ENCODE measurements at places on chromosomes 2 and 18.

GRCh38 chr2:6526093-6526824 is 339.4 kb downstream of the CMPK2 start:
- no peak for DNase-seq

GRCh38 chr18:2916184-2916583 is 69.4 kb downstream of the EMILIN2 start:
- no peak for DNase-seq

GRCh38 chr2:105872142-105872728 is 127.5 kb downstream of the NCK2 start:
- DNase-seq: no peak

DNA sequence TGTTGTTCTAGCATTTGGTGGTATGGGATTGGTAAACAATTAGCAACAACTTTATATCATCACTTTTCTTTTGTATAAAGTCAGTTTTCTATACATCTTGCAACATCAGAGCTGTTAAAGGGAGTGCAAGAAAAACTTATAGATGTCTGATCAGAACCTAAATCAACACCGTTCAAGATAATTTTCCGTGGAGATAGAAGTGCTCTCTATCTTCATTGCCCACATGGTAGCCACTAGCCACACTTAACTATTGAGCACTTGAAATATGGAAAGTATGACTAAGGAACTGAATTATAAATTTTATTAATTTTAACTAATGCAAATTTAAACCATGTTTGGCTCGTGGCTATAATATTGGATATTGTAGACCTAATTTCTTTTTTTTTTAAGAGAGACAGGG is 5.2 kb downstream of the TTC27 start:
- no peak for DNase-seq

- DNase-seq: no peak
These were observed 41.3 kb downstream of the VPS54 start for GRCh38 chr2:63977904-63978303.

DNA sequence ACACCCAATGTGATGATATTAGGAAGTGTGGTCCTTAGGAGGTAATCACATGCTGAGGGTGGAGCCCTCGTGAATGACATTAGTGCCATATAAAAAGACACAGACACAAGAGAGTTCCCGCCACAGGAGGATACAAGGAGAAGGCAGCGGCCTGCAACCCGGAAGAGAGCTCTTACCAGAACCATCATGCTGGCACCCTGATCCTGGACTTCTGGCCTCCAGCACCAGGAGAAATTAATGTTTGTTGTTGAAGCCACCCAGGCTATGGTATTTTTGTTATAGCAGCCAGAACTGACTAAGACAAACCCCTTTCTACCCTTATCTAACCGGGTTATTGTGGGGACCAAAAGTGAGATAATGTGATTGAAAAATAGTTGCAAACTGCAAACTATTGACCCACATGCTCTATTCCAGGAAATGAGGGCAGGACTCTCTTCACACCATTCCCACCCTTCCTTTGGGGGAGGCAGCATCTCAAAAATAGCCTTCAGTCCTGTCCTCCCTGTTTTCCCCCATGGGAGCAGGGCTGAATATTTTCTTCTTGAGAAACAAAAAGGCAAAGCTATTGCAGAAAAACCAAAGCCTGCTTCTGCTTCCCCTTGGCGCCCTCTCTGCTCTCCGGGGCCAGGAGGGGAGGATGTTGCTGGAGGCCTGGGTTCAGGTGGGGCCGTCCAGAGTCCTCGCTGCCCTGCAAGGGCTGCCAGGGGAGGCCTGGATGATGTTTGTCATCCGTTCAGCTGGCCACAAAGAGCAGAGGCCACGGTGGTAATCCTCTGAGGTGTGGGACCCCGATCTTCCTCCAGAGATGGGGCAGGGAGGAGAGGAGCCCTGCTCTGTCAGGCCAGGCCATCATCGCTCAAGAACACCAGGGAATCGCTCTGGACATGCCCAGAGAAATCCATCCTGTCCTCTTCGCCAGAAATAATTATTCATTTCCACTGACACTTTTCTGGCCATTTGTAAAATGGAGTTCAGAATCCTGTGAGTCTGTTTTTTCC is 73.8 kb upstream of the HAAO start:
- DNase-seq: no peak

DNA sequence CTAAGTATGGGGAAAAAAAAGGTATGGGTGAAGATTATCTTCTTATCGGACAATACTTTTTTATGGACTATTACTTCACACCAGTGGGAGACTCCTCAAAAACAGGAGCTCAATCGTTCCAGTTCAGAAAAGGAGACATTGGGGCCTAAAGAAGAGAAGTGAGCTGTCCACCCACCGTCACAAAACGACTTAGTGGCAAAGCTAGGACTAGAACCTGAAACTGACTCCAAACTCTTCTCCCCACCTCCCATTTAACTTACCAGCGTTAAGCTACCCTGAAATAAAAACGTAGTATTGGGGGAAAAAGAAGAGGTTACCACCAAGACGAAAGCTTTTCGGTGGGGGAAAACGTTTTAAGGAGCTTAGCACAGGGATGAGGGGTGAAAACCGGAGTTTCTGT is 503 bp downstream of the GTF3C3 start:
- DNase-seq: no peak

GRCh38 chr2:174597345-174598047 is at the start of gene WIPF1:
Gene WIPF1, minus strand, starts transcription at chr2:174597804. Its CDS starts 12,231 bp downstream, at chr2:174585573.
- no peak for DNase-seq

DNA sequence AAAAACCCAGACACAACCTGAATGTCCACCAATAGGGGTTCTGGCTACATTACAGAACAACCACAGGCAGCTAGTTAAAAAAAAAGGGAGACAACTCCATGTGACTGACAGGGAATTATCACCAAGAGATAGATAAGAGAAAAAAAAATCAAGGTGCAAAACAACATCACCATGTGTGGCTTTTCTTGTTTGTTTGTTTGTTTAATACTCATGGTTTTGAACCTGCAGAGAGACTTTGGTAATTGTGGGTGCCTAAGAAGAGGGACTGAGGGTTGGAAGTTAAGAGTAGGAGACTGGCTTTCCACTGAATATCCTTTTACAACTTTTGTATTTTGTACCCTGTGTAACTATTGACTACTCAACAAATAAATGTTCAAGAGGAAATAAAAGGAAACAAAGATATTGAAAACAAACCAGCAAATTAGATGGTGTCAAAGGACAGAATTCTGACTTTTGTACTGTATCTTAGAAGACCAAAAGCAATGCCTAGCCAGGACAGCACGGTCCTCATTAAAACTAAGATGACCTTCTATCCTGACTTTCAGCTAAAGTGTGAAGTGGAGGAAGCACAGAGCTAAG is 22.5 kb upstream of the DNAJC27 start:
- DNase-seq: no peak

DNA sequence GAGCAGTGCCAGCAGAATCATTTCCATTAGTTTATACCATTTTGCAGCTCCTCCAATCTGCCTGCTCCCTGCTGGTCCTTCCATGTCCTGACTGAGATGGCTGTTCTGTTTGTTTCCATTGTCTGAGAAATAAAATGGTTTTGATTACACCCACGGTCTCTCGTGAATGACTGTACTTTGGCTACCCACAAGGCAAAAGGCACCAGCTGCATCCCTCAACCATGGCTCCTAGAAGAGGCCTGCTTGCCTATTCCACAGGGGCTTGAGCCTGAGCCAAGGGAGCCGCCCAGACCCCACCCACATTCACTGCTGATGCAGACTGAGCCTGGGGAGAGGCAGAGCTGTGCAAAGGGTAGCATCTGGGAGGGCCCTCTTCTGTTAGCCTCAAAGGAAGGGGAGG is 31.2 kb downstream of the MARCHF4 start:
- DNase-seq: no peak

GRCh38 chr18:54181856-54182602 is 42.4 kb downstream of the MBD2 start:
- no peak for DNase-seq

DNA sequence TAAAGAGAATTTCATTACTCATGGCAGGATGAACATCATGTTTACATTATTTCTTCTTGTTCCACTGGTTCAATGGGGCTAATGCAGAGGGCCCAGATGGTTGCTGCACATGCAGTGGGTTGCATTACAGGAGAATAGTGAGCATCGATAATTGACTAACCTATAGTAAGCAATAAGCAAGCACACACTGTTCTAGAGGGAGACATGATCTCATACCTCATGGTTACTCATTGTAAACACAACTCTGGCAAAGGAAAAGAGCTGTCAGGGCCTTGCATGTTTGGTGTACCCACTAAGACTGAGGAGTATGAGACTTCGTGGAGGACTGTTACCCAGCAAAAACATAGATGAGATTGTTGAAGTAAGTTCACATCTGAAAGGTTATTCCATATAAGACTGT is 885.6 kb upstream of the VRK2 start:
- no peak for DNase-seq

DNA sequence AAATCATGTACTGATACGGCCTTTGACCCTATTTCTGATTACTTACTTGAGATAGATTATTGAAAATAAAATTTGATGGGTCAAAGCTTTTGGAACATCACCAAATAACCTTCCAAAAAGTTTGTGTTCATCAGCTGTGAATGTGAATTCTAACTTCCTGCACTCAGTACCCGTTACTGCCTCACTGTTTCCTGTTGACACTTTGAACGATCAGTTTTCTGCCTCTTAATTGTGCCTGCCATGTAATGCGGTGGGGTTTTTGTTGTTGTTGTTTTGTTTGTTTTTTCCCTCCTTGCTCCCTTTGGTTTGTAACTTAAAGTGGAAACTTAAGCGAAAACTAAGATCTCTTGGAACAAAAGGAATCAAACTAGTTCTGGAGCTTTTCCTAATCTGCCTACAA is 18.9 kb downstream of the ATG16L1 start:
- no peak for DNase-seq

- DNase-seq: no peak
These were observed 76.1 kb upstream of the PMAIP1 start for GRCh38 chr18:59823596-59824195.

GRCh38 chr18:9741793-9742523 is 33.9 kb downstream of the RAB31 start:
- no peak for DNase-seq

GRCh38 chr2:98695255-98695654 is 35.7 kb downstream of the MGAT4A start:
- no peak for DNase-seq

DNA sequence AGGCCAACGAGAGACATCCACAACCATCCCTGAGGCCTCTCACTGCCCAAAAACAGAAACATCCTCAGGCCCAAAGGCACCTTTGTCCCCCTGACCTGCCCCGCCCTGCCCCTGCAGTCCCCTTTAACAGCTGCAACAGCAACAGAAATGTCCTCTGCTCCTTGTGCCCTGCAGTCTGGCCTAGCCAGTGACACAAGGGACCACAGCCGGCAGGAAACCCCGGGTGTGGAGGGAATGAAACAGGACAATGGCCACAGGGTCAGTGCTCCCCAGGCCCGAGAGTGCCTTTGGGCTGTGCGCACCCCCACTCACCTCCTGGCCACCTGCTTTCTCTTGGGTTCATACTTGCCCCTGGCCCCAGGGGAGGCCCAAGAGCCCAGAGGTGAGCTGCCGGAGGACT is 35.6 kb downstream of the SNED1 start:
- DNase-seq: no peak

- DNase-seq: no peak
These were observed 8.7 kb upstream of the METAP1D start for GRCh38 chr2:171991027-171991426.

GRCh38 chr2:85769983-85770362 is 16.2 kb downstream of the ATOH8 start:
- no peak for DNase-seq

GRCh38 chr2:165706960-165707487 is 87.0 kb downstream of the GALNT3 start:
- no peak for DNase-seq

DNA sequence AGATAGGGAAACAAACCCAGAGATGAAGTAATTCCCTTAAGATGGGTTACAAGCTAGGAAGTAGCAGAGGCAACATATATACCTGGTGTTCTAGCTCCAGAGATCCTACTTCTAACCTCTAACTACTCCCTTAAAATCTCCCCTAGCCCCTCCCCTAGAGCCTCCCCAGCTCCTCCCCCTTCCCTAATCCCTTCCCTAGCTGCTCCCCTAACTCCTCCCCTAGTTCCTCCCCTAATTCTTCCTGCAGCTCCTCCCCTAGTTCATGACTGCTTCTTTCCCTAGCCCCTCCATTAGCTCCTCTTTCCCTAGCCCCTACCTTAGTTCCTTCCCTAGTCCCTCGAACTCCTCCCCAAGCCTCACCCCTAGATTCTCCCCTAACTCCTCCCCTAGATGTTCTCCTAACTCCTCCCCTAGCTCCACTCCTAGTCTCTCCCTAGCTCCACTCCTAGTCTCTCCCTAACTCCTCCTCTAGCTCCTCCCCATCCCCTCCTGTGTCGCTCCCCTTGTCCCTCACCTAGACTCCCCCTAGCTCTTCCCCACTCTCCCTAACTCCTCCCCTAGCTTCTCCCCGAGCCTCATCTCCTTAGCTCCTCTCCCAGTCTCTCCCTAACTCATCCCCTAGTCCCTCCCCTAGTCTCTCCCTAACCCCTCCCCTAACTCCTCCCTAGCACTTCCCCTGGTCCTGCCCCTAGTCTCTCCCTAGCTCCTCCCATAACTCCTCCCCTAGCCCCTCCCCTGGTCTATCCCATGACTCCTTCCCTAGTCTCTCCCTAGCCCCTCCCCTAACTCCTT is 108.9 kb downstream of the CD226 start:
- no peak for DNase-seq

GRCh38 chr2:121202541-121203310 is 82.3 kb downstream of the TFCP2L1 start:
- DNase-seq: no peak

- DNase-seq: no peak
These were observed 52.3 kb downstream of the SOWAHC start for GRCh38 chr2:109666466-109666865.

DNA sequence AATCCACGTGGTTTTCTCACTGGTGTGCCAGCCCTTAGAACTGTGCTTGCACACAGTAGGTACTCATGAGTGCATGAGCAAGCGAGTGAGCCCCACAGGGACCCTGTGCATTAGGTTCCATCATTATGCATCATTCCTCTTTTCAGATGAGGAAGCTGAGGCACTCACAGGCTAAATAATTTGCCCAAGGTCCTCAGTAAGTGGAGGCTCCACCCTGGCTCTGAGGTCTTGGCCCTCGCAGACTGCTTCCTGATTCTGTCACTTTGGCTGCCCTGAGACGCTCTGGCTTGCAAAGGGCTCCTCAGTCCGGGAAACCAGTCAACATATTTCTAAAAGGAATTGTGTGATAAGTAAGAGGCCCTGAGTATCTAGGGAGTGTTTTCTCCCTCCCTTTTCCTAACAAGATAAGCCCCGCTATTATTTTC is 71.7 kb downstream of the IL1R2 start:
- no peak for DNase-seq

GRCh38 chr2:173607606-173608311 is 253.1 kb downstream of the CDCA7 start:
- DNase-seq: no peak

- no peak for DNase-seq
These were observed 11.6 kb downstream of the ITGA4 start for GRCh38 chr2:181468811-181469210.

GRCh38 chr2:149953627-149954026 is 366.1 kb upstream of the MMADHC start:
- DNase-seq: no peak

DNA sequence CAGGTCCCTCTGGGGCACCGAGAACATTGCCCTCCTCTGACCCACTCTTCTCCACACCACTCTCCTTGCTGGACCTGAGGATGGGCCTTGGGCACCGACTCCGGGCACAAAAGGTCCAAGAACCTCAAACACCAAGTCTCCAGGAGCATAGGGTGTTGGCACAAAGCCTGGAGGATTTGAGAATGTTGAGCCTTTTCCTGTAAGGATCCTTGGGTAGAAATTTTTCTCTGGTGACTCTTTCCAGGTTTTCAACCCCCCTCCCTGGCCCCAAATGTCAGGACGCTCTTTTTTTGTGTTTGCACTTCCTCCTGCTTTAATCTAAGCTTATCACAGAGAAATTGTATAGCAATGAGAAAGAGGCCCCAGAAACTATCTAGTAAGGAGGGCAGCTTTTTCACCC is 9.2 kb downstream of the SPR start:
- DNase-seq: no peak
